ENCODE measurements at places on chromosomes 11 and 22. TPM values are rescaled to one million over a fixed set of nuclear protein-coding genes. Genes with fewer than 3 reads are reported as not detected.

Gene GLB1L2
- total RNA-seq, result 2.4 TPM

- no peak for DNase-seq
- H3K36me3 ChIP-seq, result no peaks in the 10 kb centered on the region
- H3K27me3 ChIP-seq, result peaks cover 25% of the 10 kb centered on the region
- H3K27ac ChIP-seq, result no peak overlapping the region
- H3K4me1 ChIP-seq, result no peaks in the 10 kb centered on the region
These were observed 38.2 kb upstream of the PAMR1 start for GRCh38 chr11:35563484-35564244.

Gene GRK3
- 24.2 TPM for total RNA-seq

Gene MAJIN
- total RNA-seq, result 0.54 TPM

- H3K36me3 ChIP-seq, result peaks cover 24% of the 10 kb centered on the region
- peaks cover 3% of the 10 kb centered on the region for H3K27me3 ChIP-seq
- H3K27ac ChIP-seq, result no peak overlapping the region
- no peak overlapping the region for H3K4me3 ChIP-seq
- DNase-seq, result no peak
These were observed 7.3 kb upstream of the CCDC15 start for GRCh38 chr11:124946735-124947141.

- peaks cover 12% of the 10 kb centered on the region for H3K4me1 ChIP-seq
- H3K36me3 ChIP-seq, result no peaks in the 10 kb centered on the region
- H3K27me3 ChIP-seq, result peaks cover 10% of the 10 kb centered on the region
- no peak for DNase-seq
- no peak overlapping the region for H3K4me3 ChIP-seq
- H3K27ac ChIP-seq, result no peak overlapping the region
These were observed 14.7 kb upstream of the PTS start for GRCh38 chr11:112211536-112211935.

Measured in activated CD4-positive, alpha-beta T cell treated with anti-CD3 and anti-CD28 coated beads, Interleukin-2, amount 10 ng/mL, durations not matched to agents 7 days and 5 days (primary cell).